ENCODE measurements at places on chromosomes 16 and 17.
A peak's percentile ranks its signal among the peaks of the same experiment; 100 is the strongest.

DNA sequence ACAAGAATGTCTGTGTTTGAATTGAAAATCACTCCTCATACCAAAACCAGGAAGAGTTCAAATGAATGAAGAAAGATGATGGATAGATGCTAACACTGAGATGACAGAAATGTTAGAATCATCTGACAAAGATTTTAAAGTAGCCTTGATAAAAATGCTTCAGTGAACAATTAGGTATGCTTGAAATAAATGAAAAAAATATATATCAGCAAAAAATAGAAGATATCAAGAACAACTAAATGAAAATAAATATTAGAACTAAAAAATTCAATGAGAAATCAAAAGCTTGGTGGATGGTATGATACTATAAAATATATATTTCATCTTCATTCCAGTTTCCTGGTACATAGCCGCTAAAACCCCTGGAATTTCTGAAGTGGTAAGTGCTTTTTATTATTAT, 8.6 kb upstream of the ACSM3 start:
- DNase-seq, result no peak

DNA sequence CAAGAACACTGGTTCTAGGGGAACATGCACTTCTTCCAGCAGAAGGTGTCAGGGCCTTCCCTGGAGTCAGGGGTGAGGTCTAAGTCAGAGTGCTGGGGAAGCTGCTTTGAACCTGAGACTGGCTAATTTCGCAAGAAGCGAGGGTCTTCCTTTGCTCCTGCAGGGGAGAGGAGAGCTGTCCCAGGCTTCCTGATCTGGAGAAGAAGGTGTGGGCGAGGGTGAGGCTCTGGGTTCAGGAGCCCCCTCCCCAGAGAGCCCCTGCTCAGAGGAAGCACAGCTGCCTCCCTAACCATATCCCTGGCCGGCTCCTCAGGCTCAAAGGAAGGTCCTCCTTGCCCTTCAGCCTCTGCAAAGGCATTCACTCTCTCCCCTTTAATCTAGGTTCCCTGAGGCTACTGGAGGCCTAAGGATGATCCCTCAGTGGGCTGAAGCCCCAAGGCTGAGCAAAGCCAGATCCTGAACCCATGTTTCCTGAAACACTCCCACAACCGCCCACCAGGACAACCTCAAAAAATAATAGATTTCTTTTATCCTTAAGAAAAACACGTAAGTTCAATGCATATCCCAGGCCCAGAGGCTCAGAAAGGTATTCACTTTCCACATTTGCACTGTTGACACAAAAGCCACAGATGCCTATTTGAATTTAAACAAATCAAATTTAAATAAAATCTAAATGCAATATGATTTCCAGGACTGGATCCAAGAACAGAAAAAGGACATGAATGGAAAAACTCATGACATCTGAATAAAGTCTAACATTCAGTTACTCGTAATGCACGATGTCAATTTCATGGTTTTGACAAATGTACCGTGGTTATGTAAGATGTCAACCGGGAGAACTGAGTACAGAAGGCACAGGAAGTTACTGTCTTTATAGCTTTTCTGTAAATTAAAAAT, 71.5 kb upstream of the RCVRN start:
- no peak for DNase-seq

DNA sequence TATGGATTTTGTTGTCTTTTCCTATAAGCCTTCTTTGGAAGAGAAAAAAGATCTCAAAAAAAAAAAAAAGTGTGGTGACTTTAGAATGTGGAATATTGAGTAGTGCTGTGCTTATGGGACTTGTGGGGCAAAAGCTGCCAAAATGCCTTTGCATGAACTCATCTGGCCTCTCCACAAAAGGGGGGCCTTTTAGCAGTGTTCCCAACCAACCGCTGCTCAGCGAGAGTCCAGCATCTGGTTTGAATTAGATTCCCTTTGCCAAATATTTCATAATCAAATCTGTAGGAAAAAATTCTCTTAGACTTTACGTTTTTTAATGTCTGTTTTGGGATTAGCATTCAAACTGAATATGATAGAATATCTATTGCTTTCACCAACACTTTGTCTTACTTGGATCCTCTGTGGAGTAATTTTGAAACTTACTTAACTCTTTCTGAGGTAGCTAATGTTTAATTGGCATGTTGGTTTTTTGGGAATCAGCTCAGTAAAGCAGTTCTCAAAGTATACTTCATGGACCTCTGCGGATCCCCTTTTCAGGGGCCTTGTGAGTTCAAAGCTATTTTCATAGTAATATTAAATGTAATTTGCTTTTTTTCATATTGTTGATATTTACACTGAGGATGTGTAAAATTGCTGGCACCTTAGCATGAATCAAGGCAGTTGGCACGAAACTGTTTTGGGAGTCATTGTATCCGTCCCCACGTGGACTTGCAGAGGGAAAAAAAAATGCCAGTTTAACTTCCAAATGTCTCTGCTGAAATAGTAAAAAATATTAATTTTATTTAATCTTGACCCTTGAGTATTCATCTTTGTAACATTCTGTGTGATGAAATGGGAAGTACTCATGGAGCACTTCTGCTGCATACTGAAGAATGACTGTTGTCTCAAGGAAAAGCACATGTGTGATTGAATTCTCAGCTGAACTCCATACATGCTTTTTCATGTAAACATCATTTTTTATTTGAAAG, 34.7 kb upstream of the VPS4A start:
- no peak for DNase-seq

GRCh38 chr17:7132511-7133094, 18.0 kb upstream of the ASGR2 start:
- no peak for DNase-seq

- no peak for DNase-seq
Observed at GRCh38 chr17:49776551-49777300, 11.8 kb upstream of the KAT7 start.

- no peak for DNase-seq
Observed at GRCh38 chr17:27367121-27367981, 73.4 kb downstream of the WSB1 start.

DNA sequence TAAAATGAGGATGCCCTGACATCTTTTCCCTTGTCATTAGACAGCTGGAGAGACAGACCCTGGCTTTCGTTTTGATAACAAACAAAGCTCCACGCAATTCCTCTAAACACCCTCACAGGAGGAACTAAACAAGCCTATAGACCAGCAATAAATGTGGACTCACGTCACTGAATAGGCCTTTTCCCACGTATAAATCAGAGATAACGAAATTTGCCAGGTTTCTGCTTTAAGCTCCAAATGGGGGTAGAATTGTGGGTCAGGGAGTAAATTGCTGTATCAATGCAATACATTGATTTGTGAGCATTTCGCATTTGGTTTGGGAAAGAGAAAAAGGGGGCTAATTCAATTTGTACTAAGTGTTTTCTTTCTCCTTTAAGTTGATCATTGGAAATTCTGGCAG, 256.0 kb downstream of the PMP22 start:
- no peak for DNase-seq

DNA sequence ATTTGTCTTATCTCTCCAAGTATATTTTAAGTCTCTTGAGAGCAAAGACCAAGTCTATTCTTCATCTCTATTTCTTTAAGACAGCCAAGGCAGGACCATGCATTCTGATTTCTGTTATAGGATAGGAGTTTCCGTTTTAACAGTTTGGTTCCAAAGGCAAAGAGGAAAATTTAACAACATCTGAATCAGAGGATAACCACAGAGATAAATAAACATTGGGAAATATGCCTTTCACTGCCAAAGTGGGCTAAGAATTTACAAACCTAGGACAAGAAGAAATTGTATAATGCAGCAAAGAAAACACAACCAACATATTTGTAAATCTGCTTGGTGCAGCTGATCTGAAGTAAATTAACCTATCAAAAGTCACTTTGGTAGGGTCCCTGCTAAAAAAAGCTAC, 37.7 kb downstream of the USP32 start:
- no peak for DNase-seq

DNA sequence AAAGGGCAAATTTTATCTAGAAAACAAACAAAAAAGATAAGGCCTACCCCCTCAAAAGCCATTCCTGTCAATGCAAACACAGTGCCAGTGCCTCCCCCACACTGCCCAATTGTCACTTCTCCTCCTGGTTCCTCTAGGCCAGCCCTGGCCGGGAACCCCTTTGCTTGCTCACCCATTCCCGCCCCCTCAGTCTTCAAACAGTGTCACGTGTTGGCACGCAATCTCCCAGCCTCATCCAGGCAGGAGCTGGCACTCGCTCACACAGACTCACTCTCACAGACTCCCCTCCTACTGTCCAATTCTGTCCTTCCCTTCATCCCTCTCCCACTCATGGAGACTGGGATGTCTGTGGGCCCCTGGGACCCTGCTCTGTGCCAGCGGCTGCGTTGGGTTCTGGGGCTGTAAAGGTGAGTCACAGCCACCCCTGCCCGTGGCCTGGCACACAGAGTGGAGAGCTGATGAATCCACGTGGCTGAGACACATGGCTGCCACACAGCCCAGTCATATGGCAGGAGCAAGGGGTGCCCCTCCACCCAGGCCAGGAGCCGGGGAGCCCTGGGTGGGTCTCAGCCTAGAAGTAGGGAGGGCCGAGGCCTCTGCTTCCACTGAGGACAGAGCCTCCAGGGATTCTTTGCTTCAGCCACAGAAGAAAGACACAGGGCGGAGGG, 54.8 kb downstream of the VAC14 start:
- DNase-seq, result no peak

DNA sequence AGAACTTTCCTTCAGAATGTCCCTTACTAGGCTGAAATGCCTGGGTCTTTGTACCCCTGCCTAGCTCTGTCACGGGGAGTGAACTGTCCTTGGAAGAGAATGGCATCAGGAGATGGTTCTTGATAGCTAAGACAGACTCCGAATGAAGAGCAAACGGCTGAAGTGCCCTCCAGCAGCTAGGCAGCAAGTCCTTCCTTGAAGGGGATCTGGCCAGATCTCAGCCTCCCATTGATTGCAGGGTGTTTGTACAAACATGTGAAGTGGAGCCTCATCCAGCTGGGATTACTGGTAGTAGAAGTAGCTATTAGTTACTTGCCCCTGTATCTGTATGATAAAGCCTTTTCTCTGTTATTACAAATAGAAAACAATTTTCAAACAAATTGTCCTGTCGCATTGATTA, 30.9 kb downstream of the LRRC36 start:
- no peak for DNase-seq

DNA sequence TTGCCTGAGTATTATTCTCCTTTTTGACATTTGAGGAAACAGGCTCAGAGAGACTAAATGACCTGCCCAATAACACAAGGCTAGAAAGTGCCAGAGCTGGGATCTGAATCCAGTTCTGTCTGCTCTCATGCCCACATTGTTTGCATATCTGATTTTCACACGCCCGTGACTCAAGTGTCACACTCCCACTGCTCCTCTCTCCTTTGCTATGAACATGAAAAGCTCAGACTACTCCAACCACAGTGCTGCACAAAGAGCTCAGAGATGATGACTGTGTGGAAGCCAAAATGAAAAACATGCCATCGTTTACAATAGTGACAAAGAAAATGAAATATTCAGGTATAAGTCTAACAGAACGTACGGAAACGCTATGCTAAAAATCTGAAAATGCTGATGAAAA, 107.9 kb downstream of the SMG6 start:
- peak; percentile 30 for DNase-seq

DNA sequence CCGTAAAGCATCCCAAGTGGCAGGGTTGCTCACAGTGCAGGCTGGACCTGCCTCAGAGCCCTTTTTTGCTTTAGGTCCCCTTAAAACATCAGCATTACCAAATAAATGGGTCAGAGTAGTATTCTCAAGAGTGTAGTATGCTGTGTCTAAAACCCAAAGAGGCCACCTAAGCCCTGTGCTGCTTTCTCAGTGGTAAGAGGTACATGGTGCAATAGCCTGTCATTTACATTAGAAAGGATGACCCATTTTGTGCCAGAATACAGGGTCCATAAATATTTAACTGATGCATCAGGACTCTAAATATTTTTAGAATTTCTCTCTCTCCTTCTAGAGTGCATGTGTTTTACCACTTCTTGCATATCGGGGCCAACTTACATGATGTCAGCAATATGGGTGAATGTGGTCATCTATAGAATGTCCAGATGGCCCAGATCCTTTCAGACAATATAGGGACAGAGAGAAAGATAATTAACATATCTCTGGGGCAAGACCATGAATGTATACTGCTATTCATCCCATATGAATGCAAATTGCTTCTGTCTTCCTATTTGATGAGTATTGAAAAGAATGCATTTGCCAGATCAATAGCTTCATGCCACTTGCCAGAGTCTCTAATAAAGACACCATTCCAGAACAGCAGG, 329.2 kb downstream of the PMP22 start:
- DNase-seq, result no peak

DNA sequence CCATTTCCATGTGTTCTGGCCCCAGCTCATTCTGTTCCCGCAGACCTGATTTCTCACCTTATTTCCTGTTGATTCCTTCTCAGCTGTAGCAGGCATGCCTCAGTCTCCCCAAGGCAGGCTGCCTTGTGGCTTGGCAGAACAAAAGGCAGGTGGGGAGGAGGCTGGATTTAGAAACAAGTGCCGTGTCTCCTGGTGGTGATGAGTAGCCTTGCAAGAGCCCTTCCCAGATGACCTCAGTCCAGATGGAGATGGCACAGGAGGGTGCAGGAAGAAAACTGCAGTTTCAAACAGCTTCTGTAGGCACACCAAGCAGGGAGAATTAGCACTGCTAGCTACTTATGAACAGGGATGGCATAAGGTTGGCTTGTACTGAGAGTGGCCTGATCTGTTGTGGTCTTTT, 64.6 kb downstream of the ARHGAP44 start:
- DNase-seq, result no peak

GRCh38 chr17:65670667-65671371, 109.4 kb upstream of the AXIN2 start:
- DNase-seq, result no peak

DNA sequence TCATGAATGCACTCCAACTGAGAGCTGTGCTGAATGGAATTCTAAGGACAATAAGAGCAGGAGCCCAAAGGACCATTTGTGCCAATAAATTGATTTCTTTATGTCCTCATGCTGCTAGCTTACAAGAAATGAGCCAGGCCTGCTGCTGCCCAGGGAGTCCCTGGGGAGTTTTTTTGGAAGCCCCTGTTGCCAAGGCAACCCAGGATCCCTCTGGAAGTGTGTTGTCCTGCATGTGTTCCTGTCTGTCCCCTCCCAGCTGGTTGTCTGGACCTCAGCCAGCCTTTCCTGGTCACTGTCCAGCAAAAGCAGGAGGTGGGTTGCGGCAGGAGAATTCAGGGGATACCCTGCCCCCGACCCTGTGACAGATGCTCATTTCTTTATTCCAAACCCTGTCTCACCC, 51.0 kb upstream of the GPRC5B start:
- DNase-seq, result no peak

DNA sequence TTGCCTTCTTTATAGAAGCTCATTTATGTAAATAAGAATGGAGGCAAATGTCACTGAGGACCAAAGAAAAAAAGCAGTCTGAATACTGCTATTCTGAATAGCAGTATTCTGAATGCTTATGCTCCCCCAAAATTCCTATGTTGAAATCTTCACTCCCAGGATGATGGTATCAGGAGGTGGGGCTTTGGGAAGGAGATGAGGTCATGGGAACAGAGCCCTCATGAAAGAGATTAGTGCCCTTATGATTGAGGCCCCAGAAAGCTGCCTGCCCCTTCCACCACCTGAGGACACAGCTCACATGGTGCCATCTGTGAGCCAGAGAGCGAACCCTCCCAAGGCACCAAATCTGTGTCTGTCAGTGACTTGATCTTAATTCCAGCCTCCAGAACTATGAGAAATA, 28.8 kb downstream of the HEATR6 start:
- no peak for DNase-seq
